CD4-positive, alpha-beta memory T cell (primary cell): ENCODE measurements at places on chromosomes 3 and 15.

- DNase-seq: no peak
Measured at GRCh38 chr3:58164199-58164879, 46.4 kb downstream of the DNASE1L3 start.

DNA sequence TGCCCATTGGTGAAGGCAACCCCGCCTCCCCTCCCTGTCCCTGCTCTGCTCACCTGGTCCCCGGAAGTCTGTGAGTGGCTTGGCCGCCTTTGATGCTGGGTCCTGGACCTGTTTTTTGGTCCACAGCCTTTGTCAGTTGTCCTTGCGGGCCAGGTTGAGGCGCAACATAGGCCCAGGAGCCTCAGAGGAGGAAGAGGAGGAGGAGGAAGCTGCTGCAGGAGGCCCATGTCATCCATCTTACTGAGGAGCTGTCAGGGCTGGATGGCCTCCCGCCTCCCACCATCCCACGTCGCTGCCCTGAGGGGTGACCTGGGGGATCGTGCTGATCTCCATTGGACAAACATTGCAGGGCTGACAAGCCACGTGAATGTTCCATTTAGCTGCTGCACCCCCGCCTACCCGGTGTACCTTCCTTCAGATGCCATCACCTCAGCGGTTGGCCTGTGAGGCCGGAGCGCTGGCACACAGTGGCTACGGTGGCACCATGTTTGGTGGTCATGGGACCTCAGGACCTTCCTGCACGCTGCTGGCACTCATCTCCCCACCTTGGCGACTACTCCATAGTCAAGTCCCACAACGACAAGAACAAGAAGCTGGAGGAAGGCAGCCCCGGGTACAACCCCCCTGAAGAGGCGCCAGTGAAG, 106.3 kb downstream of the SMAD6 start:
- DNase-seq: no peak

DNA sequence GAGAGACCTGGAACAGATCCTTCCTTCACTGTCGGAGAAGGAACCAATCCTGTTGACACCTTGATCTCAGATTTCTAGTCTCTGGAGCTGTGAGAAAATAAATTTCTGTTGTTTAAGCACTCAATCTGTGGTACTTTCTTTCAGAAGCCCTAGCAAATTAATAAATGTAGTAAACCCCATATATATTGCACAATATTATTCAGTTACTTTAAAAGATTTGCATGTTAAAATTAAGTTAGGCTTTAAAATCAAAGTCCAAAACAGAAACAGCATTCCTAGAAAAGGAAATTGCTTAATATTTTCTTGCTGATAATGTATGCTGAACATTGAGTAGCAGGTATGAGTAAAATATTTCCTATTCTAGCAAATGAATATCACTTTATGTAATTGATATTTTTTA, 113.2 kb downstream of the LEKR1 start:
- no peak for DNase-seq

DNA sequence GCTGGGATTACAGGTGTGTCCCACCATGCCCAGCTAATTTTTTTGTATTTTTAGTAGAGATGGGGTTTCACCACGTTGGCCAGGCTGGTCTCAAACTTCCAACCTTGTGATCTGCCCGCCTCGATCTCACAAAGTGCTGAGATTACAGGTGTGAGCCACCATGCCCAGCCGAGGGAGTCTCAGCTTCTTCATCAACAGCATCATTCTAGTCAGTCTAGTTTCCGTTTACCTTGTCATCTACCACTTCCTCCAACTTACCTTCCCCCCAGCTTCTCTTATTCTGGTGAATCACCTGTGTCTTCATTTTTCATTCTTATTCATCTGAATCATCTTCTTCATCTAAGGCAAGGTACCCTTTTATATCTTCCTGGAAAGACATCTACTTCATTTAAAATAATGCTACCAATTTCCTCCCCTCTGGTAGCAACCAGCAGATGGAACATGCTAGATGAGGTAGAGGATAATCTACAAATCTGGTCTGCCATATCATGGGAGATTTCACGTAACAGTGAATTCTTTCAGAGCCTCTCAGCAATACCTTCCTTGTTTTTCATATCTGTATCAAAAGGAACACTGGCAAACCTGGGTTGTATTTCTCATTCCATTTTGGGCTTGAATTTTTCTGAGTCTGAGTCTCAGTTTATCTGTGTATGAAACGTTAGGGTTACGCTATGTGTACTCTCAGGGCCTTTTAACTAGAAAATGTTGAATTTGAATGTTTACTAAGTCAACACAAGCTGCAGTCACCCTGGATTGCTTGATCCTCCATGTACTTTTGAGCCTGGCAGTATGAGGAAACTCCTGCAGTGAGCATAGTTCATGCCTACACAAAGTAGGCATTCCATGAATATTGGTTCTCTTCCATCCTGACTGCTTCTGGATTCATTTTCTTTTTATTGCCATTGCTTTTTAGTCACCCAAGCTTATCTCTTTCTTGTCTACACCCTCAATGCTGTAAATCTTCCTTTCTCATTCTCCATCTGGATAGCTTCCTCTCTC, 16.8 kb downstream of the LPP start:
- peak; percentile 32 for DNase-seq

GRCh38 chr3:58334013-58334321, 1.3 kb downstream of the PXK start:
- no peak for DNase-seq

GRCh38 chr3:122979211-122979610, 48.4 kb downstream of the SEMA5B start:
- DNase-seq: no peak

DNA sequence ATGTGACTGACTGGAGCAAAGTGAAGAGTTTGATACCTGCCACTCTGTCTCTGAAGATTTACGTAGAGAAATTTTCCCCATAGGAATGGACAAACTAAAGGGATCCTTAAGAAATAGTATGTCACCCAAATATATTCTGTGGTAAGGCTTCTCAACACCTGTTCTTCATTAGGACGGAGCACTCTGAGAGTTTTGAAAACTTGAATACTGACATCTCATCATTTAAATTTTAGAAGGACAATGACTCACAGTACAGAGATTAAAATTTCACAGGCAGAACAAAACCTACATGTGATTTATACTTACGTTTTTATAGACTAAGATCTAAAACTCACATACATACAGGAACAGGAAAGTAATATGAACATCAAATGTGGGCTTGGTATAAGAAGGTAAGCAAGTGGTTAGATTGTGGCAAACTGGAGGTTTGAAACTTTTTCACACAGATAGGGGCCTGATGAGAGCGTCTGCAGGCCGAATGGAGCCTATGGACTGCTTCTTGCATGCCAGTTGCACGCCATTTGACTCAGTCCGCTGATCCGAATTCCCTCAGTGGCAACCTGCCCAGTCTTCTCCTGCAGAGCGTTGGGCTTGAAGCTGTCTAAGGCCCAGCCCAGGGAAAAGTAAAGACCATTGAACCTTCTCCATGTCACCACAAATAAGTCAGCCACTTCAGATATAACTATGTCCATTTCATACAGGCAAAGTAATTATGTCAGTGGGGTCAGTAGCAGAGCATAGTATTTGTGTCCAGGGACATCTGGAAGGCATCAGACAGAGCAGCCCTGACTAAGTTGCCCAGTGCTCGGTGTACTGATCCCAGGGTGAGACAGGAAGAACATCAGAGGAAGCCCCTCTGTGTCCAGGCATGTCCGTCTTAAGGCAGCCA, 45.7 kb downstream of the ZBTB38 start:
- peak; percentile 54 for DNase-seq

DNA sequence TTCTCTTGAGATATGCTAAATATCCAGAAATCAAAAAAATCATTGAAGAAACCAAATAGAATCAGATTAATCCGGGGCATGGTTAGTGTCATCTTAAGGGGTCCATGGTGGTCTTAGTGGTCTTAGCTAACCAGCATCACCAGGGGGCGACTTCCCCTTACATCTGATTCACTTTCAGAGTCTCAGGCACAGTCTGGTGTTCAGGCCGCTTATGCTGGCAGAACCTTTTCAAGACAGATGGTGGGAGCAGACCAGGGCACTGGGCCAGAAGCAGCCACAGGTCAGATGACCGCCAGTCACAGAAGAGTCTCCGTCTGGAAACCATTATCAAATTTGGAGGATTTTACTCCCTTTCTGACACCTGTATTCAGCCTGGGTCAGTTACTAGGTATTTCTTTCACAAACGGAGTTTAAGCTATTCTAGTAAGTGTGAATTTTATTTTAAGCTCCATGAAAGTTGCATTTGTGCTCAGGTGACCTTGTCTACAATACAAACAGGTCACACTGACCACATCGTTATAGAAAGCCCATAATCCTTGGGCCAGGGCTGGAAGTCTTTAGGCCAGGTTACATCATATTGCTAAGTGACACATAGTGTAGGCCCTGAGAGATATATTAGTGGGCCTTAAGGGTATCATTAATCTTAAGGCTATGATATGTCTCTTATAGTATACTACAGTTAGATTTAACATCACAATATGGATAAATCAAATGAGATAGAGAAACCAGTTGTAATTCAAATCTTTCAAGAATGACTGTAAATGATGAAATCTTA, 365.5 kb downstream of the GBE1 start:
- DNase-seq: no peak

DNA sequence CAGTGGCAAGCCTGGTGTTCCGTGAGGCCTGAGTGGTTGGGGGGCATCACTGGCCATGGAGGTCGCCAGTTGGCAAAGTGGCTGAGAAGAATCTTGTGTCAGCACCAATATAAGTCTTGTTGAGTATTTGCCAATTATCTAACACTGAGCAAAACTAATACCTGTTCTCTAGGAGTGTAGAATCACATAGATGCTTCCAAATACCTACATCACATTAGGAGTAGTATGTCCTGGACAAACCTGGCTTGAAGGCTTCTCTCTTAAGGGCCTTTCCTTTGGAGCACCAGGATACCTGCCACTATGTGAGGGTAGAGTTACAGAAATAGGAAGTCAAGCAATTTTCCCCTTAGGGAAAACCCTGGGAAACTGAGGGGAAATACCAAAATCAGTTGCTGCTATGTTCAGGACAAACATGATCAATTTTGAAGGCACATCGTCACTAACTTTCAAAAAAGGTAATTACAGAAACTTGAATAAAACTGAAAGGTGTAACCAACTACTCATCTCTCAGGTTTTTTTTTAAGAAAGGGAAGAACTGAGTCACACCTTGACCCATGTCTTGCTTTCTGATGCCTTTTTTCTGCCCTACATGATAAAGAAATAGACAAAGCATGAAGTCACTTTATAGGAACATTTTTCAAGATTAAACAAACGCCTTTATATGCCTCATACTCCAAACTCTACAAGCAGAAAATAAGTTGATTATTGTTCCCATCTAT, 100.4 kb downstream of the IMPG2 start:
- DNase-seq: no peak

- no peak for DNase-seq
Measured at GRCh38 chr3:61253756-61254155, 2.5 kb upstream of the FHIT start.

DNA sequence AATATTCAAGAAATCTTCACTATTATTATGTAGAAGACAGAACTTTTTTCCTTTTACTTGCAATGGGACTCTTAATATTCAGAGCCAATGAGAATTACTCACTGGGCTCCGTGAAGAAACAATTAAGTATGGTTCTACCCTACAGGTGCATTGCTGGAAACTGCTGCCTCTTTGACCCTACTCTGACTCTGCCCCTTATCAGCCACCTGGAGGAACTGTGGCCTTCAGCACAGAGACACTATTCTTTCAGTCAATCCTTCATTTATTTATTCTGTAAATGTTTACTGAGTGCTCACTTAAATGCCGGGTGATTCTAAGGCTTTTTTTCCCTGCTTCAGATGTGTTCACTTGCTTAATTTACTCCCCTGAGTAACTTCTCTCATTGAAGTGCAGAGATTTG, 163.2 kb downstream of the SYNPR start:
- no peak for DNase-seq

- no peak for DNase-seq
Measured at GRCh38 chr3:162398554-162398953, 901.9 kb downstream of the OTOL1 start.

- DNase-seq: no peak
Measured at GRCh38 chr15:88535100-88535499, 11.4 kb downstream of the DET1 start.

GRCh38 chr3:69108811-69109210, 13.6 kb downstream of the LMOD3 start:
- no peak for DNase-seq

- no peak for DNase-seq
Measured at GRCh38 chr15:86691091-86691663, 611.5 kb downstream of the AGBL1 start.

DNA sequence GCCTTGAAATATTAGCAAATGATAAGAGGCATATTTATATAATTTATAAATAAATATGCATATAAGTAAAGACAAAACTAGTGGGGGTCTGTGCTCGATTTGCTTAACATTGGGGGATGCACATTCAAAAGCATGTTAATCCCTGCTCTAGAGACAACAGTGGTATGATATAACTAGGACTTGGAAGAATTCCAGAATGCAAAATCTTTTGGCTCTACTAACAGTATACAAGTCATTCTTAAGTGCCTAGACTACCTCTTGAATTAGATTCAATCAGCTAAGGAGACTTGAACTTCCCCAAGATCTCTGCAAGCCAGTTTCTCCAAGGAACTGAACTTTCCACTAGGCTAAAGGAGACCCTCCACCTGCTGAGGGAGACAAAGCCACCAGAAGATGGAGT, 282.7 kb upstream of the RORA start:
- no peak for DNase-seq

GRCh38 chr3:98482717-98483482, 14.6 kb upstream of the OR5K2 start:
- no peak for DNase-seq

GRCh38 chr3:184489268-184489841, 72.2 kb upstream of the EPHB3 start:
- no peak for DNase-seq
